Stimulated activated CD4-positive, alpha-beta T cell treated with anti-CD3 and anti-CD28 coated beads, Interleukin-4, amount 100 ng/mL, for 48 hours (primary cell): ENCODE measurements at places on chromosomes 3 and 15.

GRCh38 chr15:36797128-36797527 lies 217.7 kb downstream of the CDIN1 start:
- no peak for DNase-seq

DNA sequence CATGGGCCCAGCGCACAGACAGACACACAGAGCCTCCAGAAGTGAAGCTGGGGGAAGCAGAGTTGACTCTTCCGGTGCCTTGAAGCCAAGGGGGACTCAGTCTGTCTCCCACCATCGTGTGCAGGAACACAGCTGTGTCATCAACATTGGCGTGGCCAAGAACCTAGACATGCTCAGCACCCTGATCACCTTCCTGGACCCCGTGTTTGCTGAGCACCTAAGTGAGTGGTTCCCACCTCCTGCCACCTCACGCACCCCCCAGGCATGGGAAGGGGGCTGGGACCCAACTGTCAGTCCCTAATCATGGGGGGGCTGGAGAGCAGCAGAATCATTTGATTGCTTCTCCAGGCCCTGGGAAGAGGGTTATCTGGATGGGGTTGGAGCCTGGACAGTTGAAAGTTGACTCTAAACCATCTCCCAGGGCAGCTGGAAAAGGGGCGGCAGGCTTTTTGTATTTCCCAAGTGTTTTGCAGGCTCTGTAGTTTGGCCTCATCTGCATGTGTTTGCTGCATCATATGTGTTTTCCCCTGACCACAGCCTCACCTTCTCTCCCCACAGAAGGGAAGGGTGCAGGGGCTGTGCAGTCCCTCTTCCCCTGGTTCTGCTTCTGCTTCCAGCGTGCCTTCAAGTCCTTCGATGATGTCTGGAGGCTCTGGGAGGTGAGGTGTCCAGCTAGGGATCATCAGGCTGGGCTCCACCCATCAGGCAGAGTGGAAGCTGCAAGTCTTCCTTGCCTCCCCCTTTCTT lies 12.8 kb downstream of the TBC1D21 start:
- no peak for DNase-seq

- DNase-seq = no peak
Measured at GRCh38 chr15:31489801-31490646, 163.4 kb downstream of the KLF13 start.

GRCh38 chr3:187618722-187619121 lies 51.5 kb downstream of the SST start:
- DNase-seq = no peak

DNA sequence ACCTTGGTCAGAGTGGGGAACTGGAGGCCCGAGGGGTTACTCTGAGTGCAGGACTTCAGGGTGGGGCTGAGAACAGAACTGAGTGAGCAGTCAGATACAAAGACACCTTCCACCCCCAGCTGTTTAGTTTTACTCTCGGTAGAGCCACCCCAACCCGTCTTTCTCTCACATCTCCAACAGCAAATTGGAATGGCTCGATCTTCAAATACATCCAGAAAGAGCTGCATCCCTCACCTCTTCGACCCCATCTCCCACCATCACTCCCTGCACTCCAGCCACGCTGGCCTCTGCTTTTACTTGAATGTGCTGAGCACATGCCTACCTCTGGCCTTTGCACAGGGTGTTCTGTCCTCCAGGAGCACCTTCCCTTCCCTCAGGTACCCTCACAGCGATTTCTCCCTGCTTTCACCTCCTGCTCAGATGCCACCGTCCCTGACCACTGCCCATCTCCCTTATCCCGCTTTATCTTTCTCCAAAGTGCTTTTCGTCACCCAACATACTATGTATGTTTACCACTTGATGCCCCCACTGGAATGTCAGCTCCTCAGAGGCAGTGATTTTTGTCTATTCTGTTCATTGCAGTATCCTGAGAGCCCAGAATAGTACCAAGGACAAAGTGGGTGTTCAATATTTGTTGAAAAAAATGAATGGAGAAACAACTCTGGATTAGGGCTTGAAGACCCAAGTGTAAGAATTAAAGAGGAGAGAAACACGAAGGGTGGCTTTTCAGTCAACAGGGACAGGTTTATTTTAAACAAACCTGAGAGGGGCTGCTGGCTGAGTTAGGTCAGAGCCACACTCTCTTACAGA lies 4.4 kb downstream of the CHCHD4 start:
- DNase-seq = no peak

DNA sequence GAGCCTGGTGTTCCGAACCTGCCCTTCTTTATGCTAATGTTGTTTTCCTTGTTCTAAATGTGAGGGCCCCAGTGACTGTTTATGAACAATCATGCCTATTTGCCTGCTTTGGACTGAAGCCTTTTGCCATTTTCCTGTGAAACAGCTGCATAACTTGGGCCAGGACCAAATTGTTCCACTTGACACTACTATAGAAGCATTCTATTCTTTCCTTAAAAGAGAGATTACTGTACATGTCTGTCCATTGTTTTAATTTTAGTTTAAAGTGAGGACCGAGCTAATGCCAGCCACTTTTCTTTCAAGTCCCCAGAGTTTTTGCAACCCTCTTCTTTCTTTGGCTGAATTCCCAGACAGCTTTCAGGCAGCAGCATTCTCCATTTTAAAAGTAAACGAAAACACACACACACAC lies 980.3 kb downstream of the CADM2 start:
- DNase-seq = no peak

- DNase-seq = no peak
Measured at GRCh38 chr3:18127174-18127858, 297.8 kb downstream of the SATB1 start.

DNA sequence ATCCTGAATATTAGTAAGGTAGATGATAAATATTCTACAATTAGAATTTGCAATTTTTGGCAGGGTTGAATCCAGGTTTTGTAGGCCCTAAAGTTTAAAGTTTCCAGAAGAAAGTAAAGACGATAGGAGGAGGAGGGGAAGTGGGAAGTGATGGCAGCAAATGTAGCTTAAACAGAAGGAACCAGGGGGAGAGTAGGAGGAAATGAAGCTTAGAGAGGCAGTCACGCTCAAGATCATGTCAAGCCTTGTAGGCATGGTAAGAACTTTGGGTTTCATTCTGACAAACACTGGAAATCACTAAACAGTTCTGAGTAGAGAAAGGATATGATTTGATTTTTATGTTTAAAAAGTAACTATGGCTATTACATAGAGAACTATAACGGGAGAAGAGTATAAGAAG lies 63.9 kb downstream of the NR2E3 start:
- DNase-seq = no peak

- DNase-seq = no peak
Measured at GRCh38 chr3:113148284-113148683, 63.1 kb upstream of the BOC start.

DNA sequence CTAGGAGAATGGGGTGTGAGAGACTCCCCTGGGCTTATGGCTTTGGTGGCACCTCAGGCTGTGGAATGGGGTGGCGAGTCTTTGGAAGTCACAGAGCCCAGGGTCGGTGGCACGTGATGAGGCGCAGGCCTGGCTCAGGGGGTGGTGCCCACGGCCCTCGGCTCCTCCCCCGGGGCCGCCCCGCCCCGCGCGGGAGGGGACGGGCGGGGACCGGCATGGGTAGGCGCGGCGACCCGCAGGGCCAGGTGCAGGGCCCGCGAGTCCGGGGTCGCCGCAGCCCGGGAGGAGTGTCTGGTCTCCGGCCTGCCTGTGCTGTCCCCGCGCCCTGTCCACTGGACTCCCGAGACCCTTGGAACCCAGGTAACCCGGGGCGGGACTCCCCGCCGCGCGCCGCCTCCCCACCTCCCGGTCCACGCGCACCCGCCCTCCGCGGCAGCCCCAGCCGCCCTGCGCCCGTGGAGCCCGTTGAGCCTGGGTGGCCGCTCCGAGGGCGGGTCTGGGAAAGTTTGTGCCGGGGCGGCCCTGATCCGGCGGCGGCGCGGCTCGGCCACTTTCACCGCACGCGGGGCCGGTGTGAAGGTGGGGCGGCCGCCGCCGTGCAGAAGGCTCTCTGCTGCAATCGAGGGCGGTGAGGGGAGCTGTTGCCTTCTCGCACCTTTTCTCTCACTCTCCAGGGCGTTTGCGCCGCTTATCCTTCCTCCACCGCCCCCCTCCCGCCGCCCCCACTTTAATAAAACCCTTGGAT lies at the start of gene PAQR5:
Gene PAQR5, plus strand, starts transcription at position 216 of the 745 bp plus-strand sequence. CDS start 61,169 bp downstream, outside the sequence.
- no peak for DNase-seq

DNA sequence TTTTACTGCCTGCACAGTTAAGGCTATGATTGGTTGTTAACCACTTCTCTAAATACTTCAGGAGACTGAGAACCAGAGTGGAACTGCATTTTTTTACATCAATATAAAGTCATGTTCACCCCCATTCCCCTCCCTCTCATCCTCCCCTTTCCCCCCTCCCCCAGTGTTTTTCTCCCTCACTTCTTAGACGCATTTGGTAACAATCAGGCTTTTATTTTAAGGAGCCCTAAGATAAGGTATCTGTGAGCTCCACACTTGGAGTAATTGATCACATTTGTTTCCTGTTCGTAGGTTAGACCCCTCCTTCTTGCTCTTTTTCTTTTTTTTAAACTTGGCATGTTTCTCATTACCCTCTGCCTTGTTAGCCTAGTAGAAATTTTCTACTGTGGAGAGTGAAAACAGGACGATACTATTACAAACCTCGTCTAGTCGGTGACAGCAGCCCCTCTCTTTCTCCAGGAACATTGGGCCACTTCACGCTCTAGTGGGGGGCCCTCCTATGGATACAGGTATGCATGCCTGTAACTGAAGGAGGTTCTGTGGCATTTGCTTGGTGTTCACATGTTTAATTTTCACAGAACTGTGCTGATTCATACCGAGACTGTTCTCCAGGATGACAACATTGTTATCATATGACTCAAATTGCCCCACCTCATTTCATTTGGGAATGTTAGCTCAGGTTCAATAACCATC lies 314.4 kb downstream of the MECOM start:
- no peak for DNase-seq

DNA sequence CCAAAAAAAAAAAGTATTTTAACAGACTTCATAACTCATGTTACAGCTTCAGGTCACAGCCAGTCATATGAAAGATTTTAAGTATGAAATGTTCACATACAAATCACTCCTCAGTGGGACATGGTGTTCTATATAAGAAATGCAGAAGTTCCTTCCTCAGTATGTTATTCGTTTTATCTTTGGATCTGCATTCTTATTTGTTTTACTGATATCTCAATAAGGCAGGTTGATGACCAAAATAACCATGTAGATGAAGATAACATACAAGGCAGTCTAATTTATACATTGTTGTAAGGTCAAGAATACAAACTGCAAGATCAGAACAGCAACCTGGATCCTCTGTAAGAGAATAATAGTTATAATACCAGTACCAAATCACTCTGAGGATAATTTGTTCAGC lies 75.6 kb downstream of the CHAC1 start:
- DNase-seq = no peak

DNA sequence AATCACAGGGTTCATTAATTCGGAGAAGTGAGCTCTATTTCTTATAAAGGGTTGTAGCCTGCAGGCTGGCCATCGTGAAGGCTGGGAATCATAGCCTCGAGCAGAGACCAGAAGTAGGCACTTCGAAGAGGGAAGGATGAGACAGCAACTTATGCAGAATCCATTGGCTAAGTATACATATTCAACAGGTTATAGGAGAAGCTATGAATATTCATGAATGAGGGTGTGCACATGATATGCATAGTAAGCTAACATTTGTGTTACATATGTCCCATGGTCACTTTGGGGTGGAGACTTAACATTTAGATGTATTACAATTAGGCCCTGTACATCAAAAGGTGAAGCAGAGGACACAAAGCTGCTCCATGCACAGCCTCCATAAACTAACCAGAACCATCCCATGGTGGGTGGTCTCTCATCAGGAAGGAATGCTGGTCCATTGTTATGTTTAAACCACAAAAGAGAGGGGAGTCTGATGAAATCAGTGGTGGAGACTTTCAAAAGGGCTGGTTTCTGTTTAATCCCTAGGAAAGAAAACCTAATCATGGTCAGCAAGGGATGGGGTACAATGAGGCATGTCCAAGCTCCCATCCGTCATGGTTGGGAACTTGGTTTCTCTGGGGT lies 80.8 kb upstream of the FHIT start:
- no peak for DNase-seq

GRCh38 chr3:70224337-70224736 lies 88.1 kb downstream of the MDFIC2 start:
- DNase-seq = no peak

GRCh38 chr3:72675243-72675642 lies 173.0 kb downstream of the SHQ1 start:
- no peak for DNase-seq
